K562 (cell line): ENCODE measurements at places on chromosomes 1 and 21.

DNA sequence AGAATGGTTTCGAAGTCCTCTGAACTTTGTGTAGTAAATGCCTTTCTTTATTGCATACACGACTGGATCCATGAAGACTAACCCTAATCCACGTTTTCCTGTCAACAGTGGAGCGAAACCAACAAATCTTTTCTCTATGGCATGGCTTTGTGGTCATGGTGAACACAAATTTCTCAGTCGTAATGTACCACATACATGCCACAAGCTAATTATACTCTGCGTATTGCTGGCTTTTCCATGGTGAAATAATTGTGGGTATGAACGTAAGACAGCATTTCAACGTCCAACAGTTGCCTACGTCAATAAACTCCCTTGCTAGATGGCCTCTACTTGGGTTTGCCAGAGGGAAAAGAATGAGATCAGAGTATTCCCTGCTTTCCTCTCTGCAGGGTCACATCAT is 27.5 kb downstream of the INTS7 start:
- peaks cover 71% of the 10 kb centered on the region for H3K36me3 ChIP-seq
- no peaks in the 10 kb centered on the region for H3K4me1 ChIP-seq
- no peak overlapping the region for H3K4me3 ChIP-seq
- H3K27me3 ChIP-seq = no peaks in the 10 kb centered on the region
- no peak for DNase-seq

- no peak for DNase-seq
- no peaks in the 10 kb centered on the region for H3K4me1 ChIP-seq
- H3K4me3 ChIP-seq = no peak overlapping the region
- no peak overlapping the region for H3K27ac ChIP-seq
- no peaks in the 10 kb centered on the region for H3K27me3 ChIP-seq
Measured at GRCh38 chr1:163706915-163707314, 385.2 kb downstream of the NUF2 start.

- H3K27me3 ChIP-seq = peaks cover 17% of the 10 kb centered on the region
- H3K27ac ChIP-seq = no peak overlapping the region
- no peak overlapping the region for H3K4me3 ChIP-seq
- no peaks in the 10 kb centered on the region for H3K36me3 ChIP-seq
- no peaks in the 10 kb centered on the region for H3K4me1 ChIP-seq
Measured at GRCh38 chr1:166980383-166980782, 5.0 kb upstream of the ILDR2 start.

DNA sequence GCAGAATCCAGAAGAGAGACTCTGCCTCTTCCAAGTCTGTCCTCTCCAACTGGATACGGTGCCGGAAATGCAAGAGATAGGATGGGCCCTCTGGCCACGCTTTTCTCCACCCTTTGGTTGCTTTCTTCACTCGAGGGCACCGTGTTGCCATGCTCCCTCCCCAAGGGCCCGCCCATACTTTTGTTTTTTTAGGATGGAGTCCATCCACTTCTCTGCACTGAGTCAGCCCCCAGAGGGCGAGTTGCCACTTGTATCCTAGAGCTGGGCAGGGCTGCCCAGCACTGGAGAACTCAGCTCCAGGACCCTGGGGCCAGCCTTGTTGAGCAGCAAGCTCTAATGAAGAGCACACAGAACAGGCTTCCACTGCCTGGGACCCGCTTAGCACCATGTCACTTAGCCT is 25.5 kb downstream of the IFNGR2 start:
- DNase-seq = no peak
- no peak overlapping the region for H3K27ac ChIP-seq
- H3K36me3 ChIP-seq = peaks cover 70% of the 10 kb centered on the region
- H3K27me3 ChIP-seq = no peaks in the 10 kb centered on the region
- H3K4me1 ChIP-seq = no peaks in the 10 kb centered on the region

GRCh38 chr1:53246261-53247134 is 8.2 kb upstream of the MAGOH start:
- no peaks in the 10 kb centered on the region for H3K4me1 ChIP-seq
- DNase-seq = no peak
- no peaks in the 10 kb centered on the region for H3K27me3 ChIP-seq
- H3K4me3 ChIP-seq = no peak overlapping the region

- H3K4me3 ChIP-seq = no peak overlapping the region
- DNase-seq = no peak
- H3K4me1 ChIP-seq = no peaks in the 10 kb centered on the region
Measured at GRCh38 chr1:173758110-173758509, 43.3 kb downstream of the KLHL20 start.

DNA sequence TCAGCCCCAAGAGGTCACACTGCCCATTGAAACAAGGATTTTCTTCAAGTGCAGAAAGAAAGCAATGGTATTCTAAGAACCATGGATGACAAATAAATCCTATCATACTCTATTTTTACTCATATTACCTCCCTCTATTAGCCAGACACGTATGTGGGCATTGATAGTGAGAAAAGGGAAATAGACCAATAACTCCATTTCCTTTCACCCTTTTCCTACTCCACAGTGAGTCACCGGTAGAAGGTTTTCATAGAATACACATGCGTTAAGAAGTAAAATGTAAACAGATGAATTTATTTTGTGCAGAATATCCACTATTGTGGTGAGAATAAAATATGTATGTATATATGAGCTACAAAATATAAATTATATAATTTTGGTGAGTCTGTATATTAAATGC is 568.9 kb upstream of the ADGRL4 start:
- no peak for DNase-seq
- H3K36me3 ChIP-seq = no peaks in the 10 kb centered on the region
- no peaks in the 10 kb centered on the region for H3K4me1 ChIP-seq
- H3K27me3 ChIP-seq = no peaks in the 10 kb centered on the region

DNA sequence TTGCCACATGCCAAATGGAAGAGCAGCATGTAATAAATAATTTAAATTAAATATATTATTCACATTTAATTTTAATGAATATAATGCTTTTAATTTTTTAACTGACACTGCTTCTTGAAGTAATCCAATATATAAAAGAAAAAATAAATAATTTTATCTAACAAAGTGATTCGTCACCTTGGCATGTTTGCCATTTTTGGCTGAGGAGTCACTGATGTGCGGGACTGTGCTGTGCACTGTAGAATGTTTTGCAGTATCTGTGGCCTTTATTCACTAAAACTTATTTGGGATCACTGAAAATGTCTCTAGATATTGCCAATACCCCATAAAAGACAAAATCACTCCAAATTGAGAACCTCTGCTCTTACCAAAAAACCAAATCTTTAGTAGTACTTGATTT is 807.8 kb downstream of the BRINP3 start:
- H3K4me1 ChIP-seq = no peaks in the 10 kb centered on the region
- H3K4me3 ChIP-seq = no peak overlapping the region
- H3K36me3 ChIP-seq = no peaks in the 10 kb centered on the region
- no peaks in the 10 kb centered on the region for H3K27me3 ChIP-seq
- no peak for DNase-seq

DNA sequence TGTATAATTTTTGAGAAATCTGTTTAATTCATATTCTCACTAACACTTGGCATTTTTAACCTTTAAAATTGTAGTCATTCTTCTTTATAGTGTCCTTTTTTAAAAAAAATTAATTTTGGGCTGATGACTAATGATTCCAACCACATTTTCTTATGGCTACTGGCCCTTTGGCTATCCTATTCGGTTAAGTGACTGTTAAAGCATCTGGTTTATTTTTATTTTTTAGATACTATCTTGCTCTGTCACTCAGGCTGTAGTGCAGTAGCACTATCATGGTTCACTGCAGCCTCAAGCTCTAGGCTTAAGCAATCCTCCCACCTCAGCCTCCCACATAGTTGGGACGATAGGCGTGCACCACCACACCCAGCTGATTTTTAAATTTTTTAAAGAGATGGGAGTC is 723.2 kb upstream of the CXADR start:
- no peak overlapping the region for H3K27ac ChIP-seq
- no peaks in the 10 kb centered on the region for H3K36me3 ChIP-seq
- no peak overlapping the region for H3K4me3 ChIP-seq
- DNase-seq = no peak
- H3K4me1 ChIP-seq = no peaks in the 10 kb centered on the region

GRCh38 chr1:11855430-11855829 is 3.3 kb downstream of the NPPB start:
- DNase-seq = no peak
- H3K4me3 ChIP-seq = no peak overlapping the region
- peaks cover 29% of the 10 kb centered on the region; the same call in 2 of the 3 replicates for H3K27me3 ChIP-seq
- H3K27ac ChIP-seq = no peak overlapping the region

DNA sequence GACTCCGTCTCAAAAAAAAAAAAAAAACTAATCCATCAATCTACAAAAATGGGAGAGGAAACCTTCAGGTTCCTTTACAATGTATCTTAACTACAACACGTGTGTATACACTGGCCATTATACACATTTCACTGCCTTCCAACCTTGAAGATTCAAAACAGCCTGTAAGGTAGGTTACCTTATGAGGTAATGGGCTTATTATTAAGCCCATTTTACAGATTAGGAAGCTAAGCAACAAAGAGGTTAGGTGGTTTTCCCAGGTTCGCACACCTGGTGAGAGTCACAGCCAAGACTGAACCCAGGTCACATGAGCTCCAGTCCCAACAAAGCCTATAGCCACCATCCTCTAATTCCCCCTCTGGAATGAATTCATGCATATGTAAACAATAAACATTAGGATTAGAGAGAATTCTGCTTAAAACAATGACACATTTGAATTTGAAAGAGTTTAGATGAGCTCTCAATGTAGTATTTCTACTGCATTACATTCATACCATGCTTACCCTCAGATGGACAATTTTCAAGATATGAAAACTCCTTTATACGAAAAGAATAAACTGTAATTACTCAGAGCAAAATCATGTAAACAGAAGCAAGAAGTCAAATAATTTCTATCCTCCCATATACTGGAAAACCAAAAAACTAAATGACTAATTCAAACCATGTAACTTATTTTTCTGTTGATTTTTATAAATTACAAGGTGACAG is 54.8 kb downstream of the EIF4G3 start:
- no peaks in the 10 kb centered on the region for H3K27me3 ChIP-seq
- no peak for DNase-seq
- peaks cover 9% of the 10 kb centered on the region; the same call in 2 of the 3 replicates for H3K36me3 ChIP-seq
- no peak overlapping the region for H3K27ac ChIP-seq
- H3K4me1 ChIP-seq = peaks cover 4% of the 10 kb centered on the region; the same call in 1 of the 2 replicates

DNA sequence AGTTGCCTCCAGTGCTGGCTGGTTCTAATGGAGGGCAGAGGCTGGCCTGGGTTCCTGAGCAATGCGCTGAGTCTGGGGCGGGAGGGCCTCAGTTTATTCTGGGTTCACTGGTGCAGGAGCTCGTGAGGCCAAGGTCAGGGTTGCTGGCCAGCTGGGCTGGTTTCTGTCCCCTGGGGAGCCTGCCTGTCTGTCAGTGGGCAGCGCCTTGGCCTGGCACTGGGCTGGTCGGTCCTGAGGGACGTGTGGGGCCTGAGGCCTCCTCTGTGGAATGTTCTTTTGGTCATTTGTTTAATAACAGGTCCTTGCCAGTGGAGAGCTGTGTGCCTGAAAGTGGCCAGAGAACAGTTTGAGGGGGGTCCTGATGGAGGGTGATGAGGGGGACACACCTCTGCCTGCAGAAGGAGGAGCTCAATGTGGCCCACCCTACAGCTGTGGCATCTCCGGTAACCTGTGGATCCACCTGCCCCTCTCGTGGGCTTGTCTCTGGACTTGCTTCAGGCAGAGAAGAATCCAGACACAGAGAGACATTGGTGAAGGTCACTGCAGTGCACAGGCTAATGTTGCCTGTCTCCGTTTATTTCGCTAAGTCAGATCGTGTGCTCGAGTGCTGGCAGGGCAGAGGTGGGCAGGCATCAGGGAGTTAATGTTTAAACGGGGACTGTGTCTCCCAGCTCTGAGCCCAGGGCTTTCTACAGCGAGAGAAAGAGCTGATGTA is 34.6 kb downstream of the COQ8A start:
- H3K27ac ChIP-seq = no peak overlapping the region
- DNase-seq = no peak
- H3K4me1 ChIP-seq = peaks cover 12% of the 10 kb centered on the region; the same call in 1 of the 2 replicates
- no peak overlapping the region for H3K4me3 ChIP-seq

GRCh38 chr1:31705080-31705866 is 1.5 kb upstream of the COL16A1 start:
- peak; percentile 92 for DNase-seq
- H3K4me1 ChIP-seq = peaks cover 14% of the 10 kb centered on the region
- peaks cover 56% of the 10 kb centered on the region for H3K27me3 ChIP-seq
- peak overlapping the region; percentile 29; the same call in 2 of the 3 replicates for H3K27ac ChIP-seq

DNA sequence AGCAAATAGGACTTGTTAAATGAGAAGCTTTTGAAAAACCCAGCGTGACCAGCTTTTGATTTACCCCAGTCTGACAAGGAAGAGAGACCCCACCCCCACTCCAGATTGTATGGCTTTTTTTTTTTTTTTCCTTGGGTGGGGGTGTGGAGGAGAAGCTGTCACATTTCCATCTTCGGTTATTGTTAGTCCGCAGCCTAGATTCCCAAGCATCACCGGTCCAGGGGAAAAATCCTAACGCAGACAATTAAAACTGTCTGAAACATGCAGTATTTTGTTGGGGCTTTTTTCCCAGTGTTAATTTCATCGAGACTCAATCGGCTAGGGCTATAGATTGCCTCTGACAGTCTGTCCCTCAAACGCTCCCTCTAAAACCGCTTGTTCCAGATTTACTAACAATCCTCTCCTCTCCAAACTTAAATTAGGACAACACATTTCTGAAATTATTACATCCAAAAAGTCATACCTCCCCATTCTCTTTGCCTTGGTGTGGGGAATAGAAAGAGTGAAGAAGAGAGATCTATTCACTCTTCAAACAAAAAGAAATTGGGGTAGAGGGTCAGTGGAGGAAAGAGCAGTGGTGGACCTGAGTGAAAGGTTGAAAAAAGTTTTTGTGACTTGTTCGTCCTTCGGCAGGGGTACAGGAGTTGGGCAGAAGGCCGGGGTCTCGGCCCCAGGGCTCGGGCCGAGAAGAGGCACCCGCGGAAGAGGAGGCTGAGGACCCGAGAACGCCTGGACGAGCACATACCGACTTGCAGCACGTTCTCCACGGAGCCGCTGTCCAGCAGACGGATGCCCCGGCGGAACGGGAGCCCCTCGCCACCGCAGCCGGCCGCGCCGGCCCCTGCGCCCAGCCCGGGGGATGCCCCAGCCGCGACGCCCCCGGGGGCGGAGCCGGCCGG is 1.1 kb downstream of the ZSWIM5 start:
- peaks cover 26% of the 10 kb centered on the region for H3K27me3 ChIP-seq
- H3K27ac ChIP-seq = no peak overlapping the region
- no peak overlapping the region for H3K4me3 ChIP-seq
- peaks cover 4% of the 10 kb centered on the region; the same call in 2 of the 3 replicates for H3K4me1 ChIP-seq

DNA sequence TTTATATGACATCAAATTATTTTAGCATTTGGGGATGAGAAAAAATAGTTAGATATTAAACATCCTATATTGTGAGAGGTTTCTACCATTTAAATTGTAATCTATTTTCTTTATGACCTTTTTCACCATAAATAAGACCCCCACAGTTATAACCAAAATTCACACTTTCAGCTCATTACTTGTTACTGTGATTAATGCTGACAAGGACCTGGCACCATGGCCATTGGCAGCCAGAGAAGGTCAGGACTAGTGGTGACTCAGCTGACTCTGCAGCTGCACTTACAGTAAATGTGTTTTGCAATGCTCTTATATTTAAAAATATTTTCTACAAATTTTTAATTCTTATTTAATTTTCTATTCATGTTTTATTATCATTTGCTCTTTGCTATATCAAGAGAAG is 133.3 kb upstream of the C1orf105 start:
- DNase-seq = no peak
- H3K4me3 ChIP-seq = no peak overlapping the region
- no peaks in the 10 kb centered on the region for H3K27me3 ChIP-seq
- no peaks in the 10 kb centered on the region for H3K36me3 ChIP-seq
- H3K27ac ChIP-seq = no peak overlapping the region
- no peaks in the 10 kb centered on the region for H3K4me1 ChIP-seq

GRCh38 chr1:234942012-234942332 is 186.7 kb downstream of the TOMM20 start:
- H3K4me3 ChIP-seq = no peak overlapping the region
- no peak for DNase-seq
- no peaks in the 10 kb centered on the region for H3K27me3 ChIP-seq
- H3K27ac ChIP-seq = no peak overlapping the region
- no peaks in the 10 kb centered on the region for H3K4me1 ChIP-seq
